ENCODE measurements at places on chromosomes 12 and 14.

DNA sequence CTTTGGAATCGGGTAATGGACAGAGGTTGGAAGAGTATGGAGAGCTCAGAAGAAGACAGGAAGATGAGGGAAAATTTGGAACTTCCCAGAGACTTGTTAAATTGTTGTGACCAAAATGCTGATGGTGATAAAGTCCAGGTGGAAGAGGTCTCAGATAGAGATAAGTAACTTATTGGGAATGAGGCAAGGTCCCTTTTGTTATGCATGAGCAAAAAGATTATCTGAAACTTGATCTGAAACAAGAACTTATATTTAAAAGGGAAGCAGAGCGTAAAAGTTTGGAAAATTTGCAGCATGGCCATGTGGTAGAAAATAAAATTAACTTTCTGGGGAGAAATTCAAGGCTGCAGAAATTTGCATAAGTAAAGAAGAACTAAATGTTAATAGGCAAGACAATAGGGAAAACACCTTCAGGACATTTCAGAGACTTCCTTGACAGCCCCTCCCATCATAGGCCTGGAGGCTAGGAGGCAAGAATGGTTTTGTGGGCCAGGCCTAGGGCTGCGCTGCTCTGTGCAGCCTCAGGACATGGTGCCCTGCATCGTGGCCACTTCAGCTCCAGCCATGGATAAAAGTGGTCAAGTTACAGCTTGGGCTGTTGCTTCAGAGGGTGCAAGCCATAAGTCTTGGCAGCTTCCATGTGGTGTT is 425.7 kb upstream of the PRICKLE1 start:
- no peak for DNase-seq

- DNase-seq: no peak
Observed at GRCh38 chr12:66959276-66959675, 280.4 kb upstream of the GRIP1 start.

GRCh38 chr14:88452231-88452630 is 66.8 kb downstream of the SPATA7 start:
- no peak for DNase-seq

DNA sequence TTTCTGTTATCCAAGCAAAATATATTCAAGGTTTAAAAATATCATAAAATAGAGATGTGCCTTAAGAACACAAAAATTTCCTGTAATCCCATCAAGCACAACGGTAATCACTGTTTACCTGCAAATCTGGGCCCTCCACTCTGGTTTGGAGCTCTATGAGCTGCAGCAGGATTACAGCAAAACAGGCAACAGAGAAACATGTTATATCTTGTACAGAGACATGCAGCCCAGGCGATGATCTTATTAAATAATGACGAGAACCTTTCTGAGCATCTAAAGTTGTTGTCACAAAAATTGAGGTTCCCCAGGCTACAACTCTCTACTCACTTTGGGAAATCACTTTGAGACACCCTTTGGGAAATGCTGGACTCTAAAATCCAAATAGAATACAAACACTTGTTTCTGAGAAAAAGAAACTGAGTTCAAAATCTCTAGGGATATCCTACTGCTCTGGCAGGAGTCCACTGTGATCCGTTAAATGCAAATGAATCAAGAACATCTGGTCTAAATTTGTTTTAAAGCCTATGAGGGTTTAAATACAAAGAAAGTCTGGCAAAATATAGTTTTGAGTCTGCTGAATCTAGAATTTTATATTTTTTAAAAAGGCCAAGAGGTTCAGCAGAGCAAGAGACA is 36.3 kb downstream of the STON2 start:
- no peak for DNase-seq

DNA sequence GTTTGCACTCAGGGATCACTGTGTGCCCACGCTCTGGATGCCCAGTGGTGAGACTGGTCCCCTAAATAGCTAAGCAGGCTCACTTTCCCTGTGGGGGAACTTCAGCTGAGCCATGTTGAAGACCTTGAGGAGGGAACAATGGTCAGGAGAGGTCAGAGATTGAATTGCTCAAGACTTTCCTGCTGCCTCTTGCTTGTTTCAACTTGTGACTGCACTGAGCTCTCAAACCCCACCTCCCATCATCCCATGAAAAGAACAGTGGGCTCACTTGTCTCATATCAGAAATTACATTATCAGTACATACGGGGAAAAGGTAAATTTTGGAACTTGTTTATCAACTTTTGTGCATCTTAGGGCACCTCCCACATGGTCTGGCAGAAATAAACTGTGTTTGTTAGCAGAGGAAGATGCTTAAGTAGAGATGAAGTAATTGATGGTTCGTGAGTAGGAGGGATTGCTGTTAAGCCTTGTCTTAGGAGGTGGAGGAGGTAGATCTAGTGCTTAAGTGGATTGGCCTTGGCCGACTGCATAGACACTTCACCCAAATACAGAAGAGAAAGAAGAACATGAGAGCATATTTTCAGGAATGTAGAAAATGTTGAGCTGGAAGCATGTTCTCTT is 15.0 kb upstream of the SERPINA1 start:
- no peak for DNase-seq

GRCh38 chr12:85775091-85775490 is 61.1 kb downstream of the RASSF9 start:
- DNase-seq: no peak

GRCh38 chr12:109947521-109947920 is 47.4 kb downstream of the TCHP start:
- no peak for DNase-seq

DNA sequence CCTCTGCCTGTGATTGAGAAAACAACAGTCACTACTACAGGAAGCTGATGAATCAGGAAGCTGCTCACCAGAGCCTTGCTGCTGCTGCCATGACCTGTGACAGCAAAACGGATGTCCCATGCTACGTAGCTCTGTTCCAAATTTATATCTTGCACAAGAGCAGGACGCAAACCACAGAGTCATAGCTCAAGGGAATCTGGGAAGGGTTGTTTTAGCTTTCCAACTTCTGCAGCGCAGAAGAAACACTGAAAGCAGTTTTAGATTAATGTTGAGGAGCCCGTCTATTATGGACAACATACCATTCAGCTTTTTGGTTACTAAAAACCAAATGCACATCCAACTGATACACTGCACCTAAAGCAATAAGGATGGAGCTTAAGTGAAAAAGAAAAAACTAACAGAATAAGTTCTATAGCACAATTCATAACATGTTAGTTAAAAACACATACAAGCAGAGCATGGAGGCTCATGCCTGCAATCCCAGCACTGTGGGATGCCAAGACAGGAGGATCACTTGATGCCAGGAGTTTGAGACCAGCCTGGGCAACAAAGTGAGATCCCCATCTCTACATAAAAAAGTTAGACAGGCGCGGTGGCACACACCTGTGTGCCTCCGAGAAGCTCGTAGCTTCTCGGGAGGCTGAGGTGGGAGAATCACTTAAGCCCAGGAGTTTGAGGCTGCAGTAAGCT is 1.7 kb upstream of the ANKRD33 start:
- no peak for DNase-seq

- DNase-seq: no peak
Observed at GRCh38 chr12:16844875-16845274, 238.9 kb upstream of the LMO3 start.

GRCh38 chr14:104132981-104133380 is 5.4 kb upstream of the KIF26A start:
- DNase-seq: no peak

DNA sequence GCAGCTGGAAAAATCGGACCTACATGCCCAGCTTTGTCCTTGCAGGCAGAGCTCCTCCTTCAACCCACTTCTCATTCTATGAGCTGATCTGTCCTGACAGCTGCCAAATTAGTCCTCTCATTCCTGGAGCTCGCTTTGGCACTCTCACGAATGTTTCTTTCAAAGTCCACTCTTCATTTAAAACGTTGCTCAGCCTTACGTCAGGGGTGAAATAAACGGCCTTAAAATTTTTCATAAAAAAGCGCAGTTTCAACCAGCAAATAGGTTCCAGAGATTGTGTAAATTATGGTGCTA is 120.9 kb upstream of the HIF1A start:
- no peak for DNase-seq

GRCh38 chr12:128019996-128020544 is 246.9 kb upstream of the TMEM132C start:
- DNase-seq: no peak

- DNase-seq: no peak
Observed at GRCh38 chr14:65033181-65033580, 46.5 kb downstream of the FNTB start.

DNA sequence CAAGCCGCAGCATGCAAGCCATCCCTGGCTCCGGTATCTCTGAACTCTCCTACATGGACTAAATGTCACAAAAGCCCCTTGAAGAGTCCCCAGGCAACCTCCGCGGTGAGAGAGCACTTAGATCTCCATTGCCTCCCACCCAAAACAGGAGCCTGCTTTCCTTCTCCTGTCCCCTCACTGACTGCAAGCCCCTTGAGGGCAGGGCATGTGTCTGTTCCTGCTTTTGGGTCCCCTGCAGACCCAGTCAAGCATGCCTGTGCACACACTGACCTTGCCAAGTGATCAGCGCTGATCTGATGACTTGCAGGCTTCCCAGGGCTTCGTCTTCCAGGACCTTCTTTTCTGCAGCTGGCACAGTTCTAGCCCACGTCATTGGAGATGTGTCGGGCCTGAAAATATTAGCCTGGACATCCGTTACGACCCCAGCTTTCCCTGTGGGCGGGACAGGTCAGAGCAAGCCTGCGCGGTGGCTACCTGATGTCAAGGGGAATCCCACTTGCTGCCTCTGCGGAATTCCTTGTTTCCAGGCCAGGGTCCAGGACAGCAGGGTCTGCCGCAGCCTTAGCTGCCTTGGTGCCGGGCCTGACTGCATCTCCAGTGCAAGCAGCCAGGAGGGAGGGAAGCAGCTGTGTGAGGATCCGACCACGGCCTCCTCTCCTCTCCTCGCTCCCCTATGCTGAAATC is 92.5 kb downstream of the FBXL14 start:
- no peak for DNase-seq

DNA sequence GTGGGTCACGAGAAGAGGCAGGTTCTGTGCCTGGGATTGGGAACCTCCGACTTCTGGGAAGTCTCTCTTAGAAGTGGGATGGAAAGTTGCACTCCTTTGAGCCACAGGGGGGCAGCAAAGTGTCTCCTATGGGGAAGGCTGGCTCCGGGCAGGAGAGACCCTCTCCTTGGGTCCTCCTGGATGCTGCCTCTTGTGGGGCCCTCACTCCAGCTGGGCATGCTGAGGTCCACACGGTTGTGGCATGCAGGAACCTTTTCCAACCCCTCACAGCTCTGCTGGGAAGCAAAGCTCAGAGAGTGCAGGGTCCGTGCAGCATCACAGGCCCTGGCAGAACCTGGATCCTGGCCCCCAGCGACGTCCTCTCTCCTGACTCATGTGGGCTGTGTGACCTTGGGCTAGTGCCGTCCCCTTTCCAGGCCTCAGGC is 17.4 kb downstream of the SDSL start:
- DNase-seq: no peak

DNA sequence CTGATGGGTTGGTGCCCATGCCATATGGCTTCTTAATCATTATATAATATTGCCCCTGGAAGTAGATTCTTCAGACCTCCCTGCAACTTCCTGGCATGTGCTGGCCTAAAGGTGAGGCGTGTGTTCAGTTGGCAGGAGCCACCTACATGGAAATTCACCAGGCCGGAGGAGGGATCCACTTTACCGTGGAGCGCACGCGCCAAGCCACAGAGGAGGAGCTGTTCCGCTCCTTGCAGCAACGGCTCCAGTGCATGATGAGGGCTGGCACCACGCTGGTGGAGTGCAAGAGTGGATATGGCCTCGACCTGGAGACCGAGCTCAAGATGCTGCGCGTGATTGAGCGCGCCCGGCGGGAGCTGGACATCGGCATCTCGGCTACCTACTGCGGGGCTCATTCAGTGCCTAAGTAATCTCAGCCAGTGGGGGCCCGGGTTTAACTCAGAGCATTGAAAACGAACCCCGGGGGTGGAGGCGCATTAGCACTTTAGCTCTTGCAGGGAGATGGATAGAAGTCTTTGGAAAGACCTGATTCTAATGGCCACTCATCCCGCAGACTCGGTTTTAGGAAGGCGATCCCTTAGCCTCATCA is 13.5 kb downstream of the AMDHD1 start:
- no peak for DNase-seq

- DNase-seq: no peak
Observed at GRCh38 chr14:71523630-71524319, 408.5 kb upstream of the RGS6 start.

DNA sequence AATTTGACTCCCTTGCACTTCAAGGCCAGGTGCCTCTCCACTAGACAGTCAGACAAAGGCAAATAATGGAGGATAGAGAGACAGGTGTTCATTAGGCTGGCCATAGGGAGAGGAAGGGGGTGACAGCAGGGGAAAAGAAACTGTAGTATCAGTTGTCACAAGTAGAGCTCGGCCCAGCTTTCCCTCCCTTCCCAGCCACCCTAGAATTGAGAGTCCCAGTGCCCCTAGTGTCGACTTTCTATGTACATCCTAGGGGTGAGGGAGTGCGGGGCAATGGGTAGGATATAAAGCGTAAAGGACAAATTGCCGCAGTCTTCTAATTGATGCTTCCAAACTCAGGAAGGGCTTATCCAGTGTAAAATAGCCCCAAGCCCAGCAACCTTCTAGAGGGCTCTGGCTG is 39.0 kb downstream of the BAZ2A start:
- peak; percentile 49 for DNase-seq
